CD8-positive, alpha-beta memory T cell (primary cell): ENCODE measurements at places on chromosomes 11 and 22.

GRCh38 chr11:121754598-121754997, 301.8 kb upstream of the SORL1-AS1 start:
- DNase-seq: no peak
- H3K4me1 ChIP-seq: no peaks in the 10 kb centered on the region
- no peaks in the 10 kb centered on the region for H3K27me3 ChIP-seq
- no peak overlapping the region for H3K27ac ChIP-seq

- no peaks in the 10 kb centered on the region for H3K36me3 ChIP-seq
- no peak overlapping the region for H3K4me3 ChIP-seq
- DNase-seq: no peak
- no peaks in the 10 kb centered on the region for H3K27me3 ChIP-seq
Measured at GRCh38 chr11:3626250-3626960, 15.4 kb downstream of the ART5 start.

- H3K4me1 ChIP-seq: no peaks in the 10 kb centered on the region
- no peaks in the 10 kb centered on the region for H3K27me3 ChIP-seq
- DNase-seq: no peak
- H3K4me3 ChIP-seq: no peak overlapping the region
Measured at GRCh38 chr22:38964989-38965388, 7.6 kb downstream of the APOBEC3A start.

GRCh38 chr11:31657091-31657490, 147.5 kb downstream of the ELP4 start:
- H3K27me3 ChIP-seq: no peaks in the 10 kb centered on the region
- no peak for DNase-seq

GRCh38 chr11:93028960-93029522, 59.6 kb downstream of the MTNR1B start:
- no peak overlapping the region for H3K27ac ChIP-seq
- H3K36me3 ChIP-seq: no peaks in the 10 kb centered on the region
- no peak for DNase-seq
- no peak overlapping the region for H3K4me3 ChIP-seq
- H3K4me1 ChIP-seq: no peaks in the 10 kb centered on the region

- no peaks in the 10 kb centered on the region for H3K36me3 ChIP-seq
- no peak for DNase-seq
- H3K4me1 ChIP-seq: no peaks in the 10 kb centered on the region
- H3K27me3 ChIP-seq: no peaks in the 10 kb centered on the region
Measured at GRCh38 chr11:20041499-20041898, 118.8 kb downstream of the DBX1 start.

DNA sequence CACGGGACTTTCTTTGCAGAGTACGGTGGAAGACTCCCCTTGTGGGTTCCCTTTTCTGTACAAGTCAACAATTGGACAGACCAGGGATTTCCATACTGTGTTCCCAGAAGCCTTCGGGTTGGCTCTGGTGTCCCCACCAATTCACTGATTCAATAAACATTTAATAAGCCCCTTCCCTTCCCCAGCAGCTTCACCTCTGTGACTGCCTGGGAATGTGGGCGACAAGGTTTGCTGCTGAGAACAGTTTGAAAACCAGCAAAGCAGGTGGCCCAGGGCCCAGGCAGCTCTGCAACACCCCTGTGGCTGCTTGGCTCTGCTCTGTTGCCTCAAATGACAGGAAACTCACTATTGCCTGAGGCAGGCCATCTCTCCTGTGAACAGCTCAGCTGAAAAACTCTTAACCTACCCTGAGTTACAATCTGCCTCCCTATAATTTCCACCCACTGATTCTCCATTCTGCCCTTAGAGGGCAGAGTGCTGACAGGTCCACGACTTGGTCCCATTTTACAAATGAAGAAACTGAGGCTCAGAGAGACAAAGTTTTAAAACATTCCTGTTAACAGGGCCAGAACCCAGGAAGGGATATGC, 10.4 kb downstream of the ADORA2A start:
- no peak overlapping the region for H3K4me3 ChIP-seq
- H3K4me1 ChIP-seq: peaks cover 60% of the 10 kb centered on the region
- no peak for DNase-seq
- H3K36me3 ChIP-seq: peaks cover 38% of the 10 kb centered on the region

DNA sequence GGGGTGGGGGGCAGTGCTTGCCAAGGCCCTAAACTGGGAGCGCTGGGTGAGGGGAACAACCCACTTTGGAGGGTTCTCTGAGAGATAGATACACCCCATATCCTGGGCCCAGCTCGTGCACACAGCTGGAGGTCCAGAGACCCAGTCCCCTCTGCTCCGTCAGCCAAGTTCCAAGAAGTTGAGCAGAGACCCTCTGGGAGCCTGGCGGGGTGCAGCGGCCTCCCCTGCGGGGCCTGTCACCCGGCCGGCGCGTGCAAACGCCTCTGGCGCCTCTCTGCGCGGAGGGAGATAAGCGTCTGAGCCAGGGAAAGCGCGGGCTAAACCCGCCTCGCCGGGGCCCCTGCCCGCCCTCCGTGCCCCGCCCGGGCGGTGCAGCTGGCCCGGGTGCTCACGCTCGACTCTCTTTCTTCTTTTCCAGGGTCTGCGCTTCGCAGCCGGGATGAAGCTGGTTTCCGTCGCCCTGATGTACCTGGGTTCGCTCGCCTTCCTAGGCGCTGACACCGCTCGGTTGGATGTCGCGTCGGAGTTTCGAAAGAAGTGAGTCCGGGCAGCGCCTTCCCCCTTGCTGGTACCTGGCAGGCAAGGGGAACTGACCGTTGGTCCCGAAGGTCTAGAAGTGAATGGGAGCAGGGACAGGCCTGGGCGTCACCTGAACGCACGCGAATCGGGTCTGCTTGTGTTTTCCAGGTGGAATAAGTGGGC, 540 bp downstream of the ADM start:
- H3K36me3 ChIP-seq: no peaks in the 10 kb centered on the region
- H3K4me3 ChIP-seq: peak overlapping the region; percentile 93
- H3K4me1 ChIP-seq: peaks cover 53% of the 10 kb centered on the region
- no peak overlapping the region for H3K27ac ChIP-seq

- H3K4me3 ChIP-seq: no peak overlapping the region
- no peak overlapping the region for H3K27ac ChIP-seq
- H3K4me1 ChIP-seq: no peaks in the 10 kb centered on the region
- no peak for DNase-seq
- H3K36me3 ChIP-seq: no peaks in the 10 kb centered on the region
Measured at GRCh38 chr11:45304992-45305335, 18.8 kb upstream of the SYT13 start.

- no peaks in the 10 kb centered on the region for H3K4me1 ChIP-seq
- no peak for DNase-seq
- H3K27ac ChIP-seq: no peak overlapping the region
- no peaks in the 10 kb centered on the region for H3K36me3 ChIP-seq
- H3K4me3 ChIP-seq: no peak overlapping the region
- H3K27me3 ChIP-seq: no peaks in the 10 kb centered on the region
Measured at GRCh38 chr11:103380031-103380430, 270.8 kb downstream of the DYNC2H1 start.

DNA sequence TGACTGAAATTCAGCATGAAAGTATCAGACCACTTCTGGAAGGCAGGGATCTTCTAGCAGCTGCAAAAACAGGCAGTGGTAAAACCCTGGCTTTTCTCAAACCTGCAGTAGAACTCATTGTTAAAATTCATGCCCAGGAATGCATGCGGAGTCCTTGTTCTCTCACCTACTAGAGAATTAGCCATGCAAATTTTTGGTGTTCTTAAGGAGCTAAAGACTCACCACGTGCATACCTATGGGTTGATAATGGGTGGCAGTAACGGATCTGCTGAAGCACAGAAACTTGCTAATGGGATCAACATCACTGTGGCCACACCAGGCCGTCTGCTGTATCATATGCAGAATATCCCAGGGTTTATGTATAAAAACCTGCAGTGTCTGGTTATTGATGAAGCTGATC, 19.1 kb downstream of the ZBTB44 start:
- H3K27ac ChIP-seq: no peak overlapping the region
- H3K4me3 ChIP-seq: no peak overlapping the region
- H3K27me3 ChIP-seq: no peaks in the 10 kb centered on the region
- no peak for DNase-seq

GRCh38 chr11:4061700-4062099, 32.9 kb upstream of the RRM1 start:
- H3K4me3 ChIP-seq: no peak overlapping the region
- peaks cover 30% of the 10 kb centered on the region for H3K36me3 ChIP-seq
- DNase-seq: no peak
- H3K27ac ChIP-seq: no peak overlapping the region

GRCh38 chr11:3824714-3825472, 15.9 kb downstream of the RHOG start:
- H3K36me3 ChIP-seq: peaks cover 21% of the 10 kb centered on the region
- no peak overlapping the region for H3K4me3 ChIP-seq
- peaks cover 22% of the 10 kb centered on the region for H3K4me1 ChIP-seq
- DNase-seq: peak; percentile 79
- H3K27ac ChIP-seq: no peak overlapping the region

DNA sequence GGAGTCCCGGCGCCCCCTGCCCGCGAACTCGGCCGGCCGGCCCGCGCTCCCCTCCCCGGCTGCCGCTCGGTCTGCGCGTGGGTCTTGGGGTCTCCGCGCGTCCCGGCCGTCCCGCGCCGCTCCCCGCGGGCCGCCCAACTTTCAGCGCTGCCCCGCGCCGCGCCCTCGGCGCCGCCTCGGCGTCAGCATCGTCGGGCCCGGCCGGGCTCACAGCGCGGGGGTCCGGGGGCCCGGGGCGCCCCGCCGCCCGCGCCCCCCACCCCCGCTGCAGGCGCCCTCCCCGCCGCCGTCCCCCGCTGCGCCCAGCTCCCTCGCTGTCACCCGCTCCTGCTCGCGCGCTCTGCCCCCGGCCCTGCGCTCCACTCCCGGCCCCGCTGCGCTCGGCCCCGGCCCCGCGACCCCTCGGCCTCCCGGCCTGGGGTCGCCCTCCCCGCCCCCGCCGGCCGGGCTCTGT, at the start of gene KCNJ4:
Gene KCNJ4, minus strand, starts transcription at position 124 of the 454 bp plus-strand sequence. CDS start 27,067 bp downstream, outside the sequence.
- peaks cover 30% of the 10 kb centered on the region for H3K27me3 ChIP-seq
- no peaks in the 10 kb centered on the region for H3K4me1 ChIP-seq
- no peak within 1 kb of the TSS for H3K4me3 ChIP-seq
- H3K27ac ChIP-seq: no peak within 1 kb of the TSS

- H3K4me1 ChIP-seq: no peaks in the 10 kb centered on the region
- no peak for DNase-seq
- no peak overlapping the region for H3K27ac ChIP-seq
- H3K36me3 ChIP-seq: no peaks in the 10 kb centered on the region
- H3K4me3 ChIP-seq: no peak overlapping the region
Measured at GRCh38 chr11:126664643-126665042, 309.2 kb downstream of the ST3GAL4 start.

DNA sequence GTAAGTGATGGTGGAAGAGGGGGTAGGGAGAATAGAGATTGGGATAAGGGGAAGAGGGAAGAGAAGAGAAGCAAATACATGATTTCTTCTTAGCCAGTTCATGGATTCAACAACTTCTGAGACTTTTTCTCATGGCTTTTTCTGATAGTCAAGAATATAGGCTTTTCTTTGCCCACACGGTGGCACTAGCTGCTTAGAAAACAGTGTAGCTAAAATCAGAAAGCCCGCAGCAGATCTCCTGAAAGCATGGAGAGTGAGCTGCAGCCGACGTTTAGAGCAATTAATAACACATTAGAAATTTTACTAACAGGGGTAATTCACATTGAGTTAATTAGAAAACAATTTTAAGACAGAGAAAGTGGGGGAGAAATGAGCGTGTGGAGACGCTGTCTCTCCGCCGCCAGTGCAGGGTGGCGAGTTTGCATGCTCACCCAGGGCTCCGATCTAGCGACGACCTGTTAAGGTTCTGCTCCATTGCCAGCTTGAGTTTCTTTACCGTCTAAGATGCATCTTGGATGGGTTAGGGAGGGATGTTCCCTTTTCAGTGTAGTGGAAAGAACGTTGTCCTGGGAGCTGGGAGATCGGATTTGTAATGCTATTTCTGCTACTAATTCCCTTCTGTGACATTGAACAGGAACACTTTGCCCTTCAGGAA, 3.3 kb upstream of the RAG1 start:
- peaks cover 12% of the 10 kb centered on the region for H3K4me1 ChIP-seq
- H3K4me3 ChIP-seq: no peak overlapping the region
- no peaks in the 10 kb centered on the region for H3K36me3 ChIP-seq
- DNase-seq: peak; percentile 30
- H3K27me3 ChIP-seq: no peaks in the 10 kb centered on the region
- H3K27ac ChIP-seq: no peak overlapping the region

DNA sequence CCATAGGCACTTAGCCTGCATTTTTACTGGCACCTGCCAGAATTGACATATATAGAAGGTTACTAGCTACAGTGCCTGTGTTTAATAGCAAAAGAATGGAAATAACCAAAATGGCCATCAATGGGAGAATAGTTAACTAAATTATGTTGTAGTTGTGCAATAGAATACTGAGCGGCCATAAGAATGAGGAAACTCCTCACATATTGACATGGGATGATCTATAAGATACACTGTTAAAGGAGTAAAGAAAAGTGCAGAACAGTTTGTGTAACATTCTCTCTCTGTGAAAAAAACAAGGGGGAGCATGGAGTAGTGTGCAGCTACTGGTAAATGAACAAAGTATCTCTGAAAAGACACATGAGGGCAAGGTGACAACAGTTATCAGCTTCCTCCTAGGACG, 21.5 kb downstream of the ARAP1 start:
- H3K27me3 ChIP-seq: no peaks in the 10 kb centered on the region
- peaks cover 8% of the 10 kb centered on the region for H3K36me3 ChIP-seq
- no peak overlapping the region for H3K4me3 ChIP-seq
- H3K27ac ChIP-seq: no peak overlapping the region

GRCh38 chr11:115324581-115325432, 179.4 kb downstream of the CADM1 start:
- DNase-seq: peak; percentile 1
- H3K4me1 ChIP-seq: no peaks in the 10 kb centered on the region
- no peaks in the 10 kb centered on the region for H3K36me3 ChIP-seq
- H3K4me3 ChIP-seq: no peak overlapping the region

DNA sequence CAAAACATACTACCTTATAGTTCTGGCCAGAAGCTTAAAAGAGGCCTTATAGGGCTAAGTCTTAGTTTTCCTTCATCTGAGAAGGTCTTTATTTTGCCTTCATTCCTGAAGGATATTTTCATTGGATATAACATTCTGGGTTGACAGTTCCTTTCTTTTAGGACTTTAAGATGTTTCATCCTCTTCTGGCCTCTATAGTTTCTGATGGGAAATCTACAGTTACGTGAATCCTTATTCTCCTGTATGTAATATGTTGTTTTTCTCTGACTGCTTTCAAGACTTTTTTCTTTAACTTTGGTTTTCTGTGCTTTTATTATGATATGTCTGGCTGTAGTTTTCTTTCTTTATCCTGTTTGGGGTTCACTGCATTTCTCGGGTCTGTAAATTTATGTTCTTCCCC, 48.2 kb downstream of the BCR start:
- no peak for DNase-seq
- no peak overlapping the region for H3K27ac ChIP-seq
- H3K36me3 ChIP-seq: no peaks in the 10 kb centered on the region
- H3K27me3 ChIP-seq: no peaks in the 10 kb centered on the region
- H3K4me1 ChIP-seq: peaks cover 45% of the 10 kb centered on the region

- no peak overlapping the region for H3K27ac ChIP-seq
- no peak for DNase-seq
- no peaks in the 10 kb centered on the region for H3K36me3 ChIP-seq
- H3K4me1 ChIP-seq: no peaks in the 10 kb centered on the region
Measured at GRCh38 chr11:69099180-69099579, 50.4 kb downstream of the TPCN2 start.

- H3K27me3 ChIP-seq: no peaks in the 10 kb centered on the region
- no peak overlapping the region for H3K27ac ChIP-seq
- no peaks in the 10 kb centered on the region for H3K4me1 ChIP-seq
- DNase-seq: peak; percentile 22
- peaks cover 22% of the 10 kb centered on the region for H3K36me3 ChIP-seq
Measured at GRCh38 chr11:68780829-68781228, 29.5 kb upstream of the TESMIN start.

GRCh38 chr11:76269661-76270261, 63.5 kb upstream of the WNT11 start:
- no peak for DNase-seq
- H3K4me1 ChIP-seq: no peaks in the 10 kb centered on the region
- no peaks in the 10 kb centered on the region for H3K36me3 ChIP-seq
- H3K4me3 ChIP-seq: no peak overlapping the region
- H3K27ac ChIP-seq: no peak overlapping the region
